ENCODE measurements at places on chromosomes 1 and 21.

- DNase-seq = no peak
These were observed 90.0 kb upstream of the LYPLAL1 start for GRCh38 chr1:219083631-219084030.

DNA sequence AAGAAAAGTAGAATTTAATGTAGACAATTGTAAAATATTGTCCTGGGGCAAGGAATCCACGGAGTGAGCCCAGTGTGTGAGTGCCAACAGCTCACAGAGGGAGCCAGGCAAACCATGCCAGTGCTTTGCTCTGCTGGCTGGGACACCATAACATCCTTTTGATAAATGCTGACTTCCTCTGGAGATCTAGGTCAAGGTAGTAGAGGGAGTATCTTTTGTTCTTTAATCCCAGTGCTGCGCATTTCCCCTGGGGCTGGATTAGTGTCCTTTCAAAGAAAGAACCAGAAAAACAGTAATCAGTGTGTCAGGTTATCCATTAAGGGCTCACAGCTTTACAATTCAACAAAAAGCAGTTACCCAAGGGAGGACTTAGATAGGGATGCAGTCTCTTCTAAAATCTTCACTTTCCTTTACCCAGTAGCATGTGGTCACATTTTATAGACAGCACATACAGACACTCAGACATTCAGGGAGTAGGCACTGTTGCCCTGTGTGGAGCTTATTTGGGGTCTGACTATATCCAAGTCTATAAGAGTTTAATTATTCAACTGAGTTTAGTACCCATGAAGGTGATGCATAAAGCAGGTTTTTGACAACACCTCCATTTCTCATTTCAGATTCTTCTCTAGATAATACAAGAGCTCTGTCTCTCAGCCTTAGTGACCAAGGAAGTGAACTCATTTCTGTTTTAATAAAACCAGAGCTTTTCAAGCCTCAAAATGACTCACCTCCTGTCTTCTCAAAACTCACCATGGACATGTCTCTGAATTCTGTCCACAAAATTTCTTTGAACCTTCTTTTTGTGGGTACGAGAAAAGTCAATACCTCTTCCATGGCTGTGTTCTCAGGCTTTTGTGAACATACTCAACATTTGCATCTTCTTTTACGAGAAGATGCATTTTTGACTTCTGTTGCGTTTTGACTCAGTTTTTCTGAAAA lies 215.3 kb downstream of the BRINP2 start:
- DNase-seq = no peak

- DNase-seq = no peak
These were observed 24.7 kb upstream of the IL10 start for GRCh38 chr1:206796981-206797402.

DNA sequence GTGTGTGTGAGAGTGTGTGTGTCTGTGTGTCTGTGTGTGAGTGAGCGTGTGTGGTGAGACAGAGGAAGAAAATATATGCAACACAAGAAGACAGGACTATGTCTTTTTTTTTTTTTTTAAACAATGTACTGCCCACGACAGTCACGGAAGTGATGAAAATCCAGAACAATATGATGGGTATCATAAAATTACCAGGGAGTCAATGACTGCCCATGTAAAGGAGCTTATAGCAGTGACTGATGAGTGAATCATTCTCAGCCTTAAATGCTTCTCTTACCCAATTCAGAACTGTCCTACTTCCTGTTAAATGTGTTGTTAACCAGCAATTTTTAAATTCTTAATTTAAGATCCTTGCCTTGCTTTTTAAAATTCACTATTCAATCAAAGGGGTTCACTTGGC lies 46.6 kb downstream of the RGS7 start:
- no peak for DNase-seq

DNA sequence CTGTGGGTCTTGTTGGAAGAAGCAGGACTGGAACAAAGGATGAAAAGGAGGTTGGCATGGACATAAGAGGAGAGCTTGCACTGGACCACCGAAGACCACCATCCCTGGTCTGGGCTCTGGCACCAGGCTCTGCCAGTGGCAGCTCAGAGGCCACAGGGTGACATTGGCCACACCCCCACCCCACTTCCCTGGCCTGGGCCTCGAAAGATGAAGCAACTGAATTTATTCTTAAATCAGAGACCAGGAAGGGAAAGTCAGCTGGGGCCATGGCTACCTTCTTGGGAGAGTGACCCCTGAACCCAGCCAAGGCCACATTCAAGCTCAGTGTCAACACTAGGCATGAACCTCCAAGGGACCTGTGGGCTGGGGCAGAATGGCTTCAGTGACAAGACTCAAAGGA lies 4.0 kb downstream of the KLHDC7A start:
- DNase-seq = no peak

DNA sequence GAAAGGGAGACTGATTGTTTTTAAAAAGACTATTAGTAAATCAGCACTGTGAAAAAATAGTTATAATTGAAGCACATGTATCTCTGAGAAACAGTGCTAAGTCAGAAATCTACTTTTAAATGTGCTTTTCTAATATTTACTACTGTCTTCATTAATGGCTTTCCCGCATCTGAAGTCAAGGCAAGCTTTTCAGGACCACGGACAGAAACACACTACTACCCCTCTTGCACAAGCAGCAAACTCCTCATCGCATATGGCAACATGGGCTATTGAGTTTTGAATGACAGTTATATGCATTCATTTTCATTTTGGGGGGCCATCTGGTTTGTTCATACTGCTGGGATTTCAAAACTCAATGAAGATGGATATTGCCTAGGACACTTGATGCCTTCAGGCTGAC lies 433.4 kb upstream of the CAMK1G start:
- DNase-seq = no peak

DNA sequence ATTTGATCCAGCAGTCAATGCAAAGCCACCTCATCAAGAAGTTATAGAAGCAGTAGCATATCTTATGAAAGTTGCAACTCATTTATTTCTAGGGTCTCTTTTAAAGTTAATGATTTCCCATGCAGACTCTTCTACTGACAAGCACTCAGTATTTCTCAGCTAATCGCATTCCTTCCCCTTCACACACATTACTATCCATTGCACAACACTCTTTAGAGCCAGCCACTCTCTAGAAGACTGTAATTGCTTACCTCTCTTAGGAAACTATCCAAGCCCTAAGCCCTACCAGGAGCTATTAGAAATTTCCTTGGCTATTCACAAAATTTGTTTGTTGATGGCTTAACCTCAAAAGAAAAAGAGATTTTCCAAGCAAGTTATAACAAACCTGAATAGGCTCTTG lies 106.0 kb downstream of the ADAMTS1 start:
- no peak for DNase-seq

DNA sequence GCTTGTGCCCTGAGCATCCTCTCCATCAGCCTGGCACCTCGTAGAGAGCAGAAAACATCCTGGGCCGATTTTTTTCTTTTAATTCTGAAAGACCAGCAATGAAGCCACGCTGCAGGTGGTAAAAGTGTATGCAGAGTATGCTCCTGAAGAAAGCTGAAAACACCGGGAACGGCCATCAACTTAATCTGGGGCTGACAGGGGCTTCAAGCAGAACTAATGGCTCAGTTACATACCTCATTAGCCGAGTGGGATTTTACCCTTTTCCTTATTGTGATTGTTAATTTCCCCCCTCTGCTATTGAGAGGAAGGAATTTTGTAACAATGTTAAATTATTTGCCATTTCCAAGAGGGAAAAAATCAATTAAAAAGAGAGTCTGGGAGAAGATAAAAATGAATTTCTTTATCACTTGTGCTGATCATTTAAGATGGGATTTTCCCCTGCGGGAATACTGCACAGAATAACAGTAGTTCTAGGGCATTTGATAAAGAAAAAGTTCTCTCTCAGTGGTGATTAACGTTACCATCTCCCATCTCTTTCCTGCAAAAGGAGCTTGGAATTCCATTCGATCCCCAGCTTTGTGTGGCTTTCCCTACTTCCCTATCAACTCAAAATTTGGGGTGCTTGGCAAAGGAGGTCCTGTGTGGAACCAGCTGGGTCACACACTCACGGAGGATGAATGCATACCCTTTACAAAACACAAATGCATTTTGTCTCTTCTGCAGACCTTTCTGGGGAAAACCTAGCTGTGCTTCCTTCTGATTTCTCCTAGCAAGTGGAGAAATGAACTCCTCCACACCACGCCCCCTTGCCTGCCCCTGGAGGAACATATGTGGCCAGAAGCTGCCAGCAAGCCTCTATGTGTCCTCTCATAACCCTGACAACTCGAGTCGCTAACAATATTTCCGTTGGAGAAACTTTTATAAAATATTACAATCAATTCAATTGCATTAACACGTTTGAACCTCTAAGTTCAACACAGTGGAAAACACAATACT lies 70.9 kb downstream of the RRAGC start:
- DNase-seq = no peak

GRCh38 chr1:175733722-175734121 lies 9.7 kb downstream of the TNR start:
- DNase-seq = no peak

DNA sequence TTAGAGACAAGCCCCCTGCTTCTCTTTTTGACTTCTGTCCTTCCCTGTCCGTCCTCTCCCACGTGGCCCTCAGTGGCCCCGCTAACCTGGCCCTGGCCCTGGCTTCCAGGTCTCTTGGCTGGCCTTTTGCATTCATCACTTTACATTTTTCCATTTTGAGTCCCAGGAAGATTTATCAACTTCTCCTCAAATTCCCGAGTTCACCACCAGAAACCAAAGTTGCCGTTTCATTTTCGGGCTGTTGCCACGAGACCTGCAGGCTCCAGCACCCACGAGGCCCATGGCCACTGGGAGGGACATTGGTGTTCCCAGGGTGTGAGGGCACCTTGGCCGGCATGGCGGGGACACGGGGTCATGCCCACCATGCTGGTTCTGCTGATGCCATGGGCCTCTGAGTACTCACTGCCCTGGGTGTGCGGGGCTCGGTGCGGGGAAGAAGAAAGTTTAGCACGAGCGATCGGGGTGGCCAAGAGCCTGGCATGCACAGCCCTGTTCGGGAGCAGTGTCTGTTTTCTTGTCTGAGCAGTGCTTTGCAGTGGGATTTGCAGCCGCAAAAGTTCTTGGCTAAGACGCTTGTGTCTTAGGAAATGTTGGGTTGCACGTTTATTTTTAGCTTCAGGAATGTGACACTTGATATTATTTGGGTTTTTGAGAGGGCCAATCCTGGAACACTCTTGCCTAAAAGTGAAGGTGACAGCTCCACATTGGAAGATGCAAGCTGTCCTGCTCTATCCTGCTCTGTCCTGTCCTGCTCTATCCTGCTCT lies 40.4 kb upstream of the ADARB1 start:
- no peak for DNase-seq

- no peak for DNase-seq
These were observed 36.1 kb downstream of the L1TD1 start for GRCh38 chr1:62230718-62231117.

GRCh38 chr1:43101061-43101460 lies 71.0 kb downstream of the EBNA1BP2 start:
- DNase-seq = no peak

- no peak for DNase-seq
These were observed 47.2 kb downstream of the RCAN1 start for GRCh38 chr21:34567604-34568155.

DNA sequence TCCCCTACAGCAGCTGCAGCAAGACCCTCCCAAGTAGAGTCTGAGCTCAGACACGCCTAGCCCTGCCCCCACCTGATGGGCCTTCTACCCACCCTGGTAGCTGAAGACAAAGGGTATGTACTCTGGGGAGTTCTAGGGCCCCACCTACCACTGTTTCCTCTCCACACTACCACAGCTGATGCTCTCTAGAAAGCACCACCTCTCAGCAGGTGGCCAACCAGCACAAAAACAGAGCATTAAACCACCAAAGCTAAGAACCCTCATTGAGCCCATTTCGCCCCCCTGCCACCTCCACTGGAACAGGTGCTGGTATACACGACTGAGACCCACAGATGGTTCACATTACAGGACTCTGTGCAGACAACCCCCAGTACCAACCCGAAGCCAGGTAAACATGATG lies 258.9 kb downstream of the SETD4 start:
- no peak for DNase-seq

DNA sequence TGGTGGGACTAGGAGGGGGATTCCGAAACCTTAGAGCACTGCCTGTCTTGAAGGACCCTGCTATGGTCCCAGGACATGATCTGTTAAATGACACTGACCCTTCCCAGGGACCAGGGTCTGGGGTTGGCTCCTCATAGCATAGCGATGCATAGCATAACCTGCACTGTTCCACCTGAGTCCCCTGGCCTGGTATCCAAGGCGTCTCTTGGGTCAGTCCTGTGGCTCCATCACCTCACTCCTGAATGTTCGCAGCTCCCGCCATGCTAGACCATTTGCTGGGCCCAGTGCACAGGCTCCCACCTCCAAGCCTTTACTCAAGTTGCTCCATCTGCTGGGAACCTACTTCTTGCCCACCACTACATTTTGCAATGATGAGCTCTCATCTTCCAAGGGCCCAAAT lies 39.0 kb upstream of the MAGOH start:
- no peak for DNase-seq

- DNase-seq = no peak
These were observed 11.1 kb upstream of the PDE9A start for GRCh38 chr21:42642219-42642745.

DNA sequence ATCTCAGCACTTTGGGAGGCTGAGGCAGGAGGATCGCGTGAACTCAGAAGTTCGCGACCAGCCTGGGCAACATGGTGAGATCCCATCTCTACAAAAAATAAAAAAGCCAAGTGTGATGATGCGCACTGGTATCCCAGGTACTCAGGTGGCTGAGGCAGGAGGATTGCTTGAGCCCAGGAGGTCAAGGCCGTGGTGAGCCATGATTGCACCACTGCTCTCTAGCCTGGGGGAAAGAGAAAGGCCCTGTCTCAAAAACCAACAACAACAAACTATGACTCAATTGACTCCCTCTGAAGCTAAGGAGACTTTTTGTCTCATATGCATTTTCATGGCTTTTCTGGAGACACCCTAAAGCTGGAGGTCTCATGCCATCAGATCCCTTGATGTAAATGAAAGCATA lies 118.8 kb downstream of the CCDC185 start:
- DNase-seq = no peak

GRCh38 chr1:54479251-54479650 lies 68.8 kb upstream of the ACOT11 start:
- DNase-seq = no peak

DNA sequence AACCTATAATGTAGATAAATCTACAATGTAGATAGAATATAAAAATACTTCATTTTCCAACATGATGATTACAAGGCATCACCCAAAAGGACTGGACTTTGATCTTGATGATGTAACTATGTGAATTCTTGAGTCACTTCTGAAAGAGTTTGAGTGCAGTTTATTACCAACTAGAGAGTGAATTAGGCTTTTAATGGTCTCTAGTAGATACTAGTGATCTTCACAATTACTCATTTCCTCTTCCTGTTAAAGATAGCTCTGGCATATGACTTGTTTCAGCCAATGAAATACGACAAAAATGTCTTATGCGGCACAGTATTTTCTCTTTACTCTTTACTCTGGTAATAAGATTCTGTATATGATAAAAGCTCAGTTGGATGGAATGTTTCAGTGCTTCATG lies 1588.1 kb upstream of the B3GALT2 start:
- no peak for DNase-seq

All from smooth muscle cell of the brain vasculature (primary cell).